WTC11 (cell line): ENCODE measurements at places on chromosomes 5 and 9. TPM values are rescaled to one million over a fixed set of nuclear protein-coding genes. Genes with fewer than 3 reads are reported as not detected.

The PKD2L2 gene
- 0.21 TPM in 1 of 3 replicates, not detected in the others for total RNA-seq

The SLC2A8 gene
- total RNA-seq: 30.2 to 37.4 TPM (median 33.9 TPM) in 3 replicates

The LRRC70 gene
- total RNA-seq: 0.37 to 0.44 TPM (median 0.44 TPM) in 3 replicates

The SPAAR gene
- total RNA-seq: 0.23 to 0.33 TPM in 2 of 3 replicates, not detected in the other
